ENCODE measurements at places on chromosomes 6 and 20. TPM values are rescaled to one million over a fixed set of nuclear protein-coding genes. Genes with fewer than 3 reads are reported as not detected.

GRCh38 chr6:11255610-11256009 lies 23.1 kb upstream of the NEDD9 start:
- DNase-seq, result no peak

DNA sequence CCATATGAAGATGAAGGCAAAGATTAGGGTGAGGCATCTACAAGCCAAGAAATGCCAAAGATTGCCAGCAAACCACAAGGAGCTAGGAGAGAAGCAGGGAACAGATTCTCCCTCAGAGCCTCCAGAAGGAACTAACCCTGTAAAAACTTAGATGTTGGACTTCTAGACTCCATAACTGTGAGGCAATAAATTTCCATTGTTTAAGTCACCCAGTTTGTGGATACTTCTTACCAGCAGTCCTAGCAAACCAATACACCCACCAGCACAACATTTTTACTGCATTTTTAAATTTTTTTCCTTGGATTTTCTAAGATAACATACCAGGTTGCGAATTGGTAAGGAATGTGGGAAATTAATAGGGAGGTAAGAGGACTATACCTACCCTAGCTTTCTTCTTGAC lies 47.8 kb upstream of the EYA4 start:
- DNase-seq, result no peak

DNA sequence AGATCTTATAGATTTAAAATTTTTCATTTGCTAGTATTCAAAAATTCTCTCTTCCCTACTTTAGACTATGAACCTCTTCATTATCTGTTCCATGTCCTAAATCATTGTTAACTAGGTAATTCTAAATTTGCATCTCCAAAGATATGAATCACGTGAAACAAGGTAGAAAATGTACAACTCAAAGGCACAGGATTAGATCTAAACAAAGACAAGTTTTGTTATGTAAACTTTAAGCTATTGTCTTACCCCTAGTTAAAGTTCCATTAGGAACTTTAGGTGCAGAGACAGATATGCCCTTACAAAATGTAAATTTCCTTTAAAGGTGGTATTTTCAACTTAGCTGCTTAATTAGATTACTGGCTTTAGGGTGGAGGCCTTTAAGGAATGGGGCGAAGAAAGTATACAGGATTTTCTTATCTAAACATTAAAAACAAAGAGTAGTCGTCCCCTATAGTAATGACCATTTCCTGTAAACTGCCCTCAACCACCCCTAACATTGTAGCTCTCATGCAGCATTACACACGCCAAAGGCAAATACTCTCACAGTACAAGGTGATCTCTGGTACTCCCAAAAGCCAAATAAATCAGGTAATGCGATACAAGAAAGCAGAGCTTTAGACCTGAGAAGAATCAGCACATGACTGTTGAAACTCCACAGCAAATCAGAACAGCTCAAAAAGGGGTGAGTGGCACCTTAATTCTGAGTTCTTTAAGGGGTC lies 57.4 kb upstream of the MRAP2 start:
- no peak for DNase-seq

- DNase-seq, result no peak
Measured at GRCh38 chr20:32278199-32278643, 770 bp downstream of the KIF3B start.

GRCh38 chr6:170231293-170232185 lies 59.3 kb downstream of the DLL1 start:
- no peak for DNase-seq

DNA sequence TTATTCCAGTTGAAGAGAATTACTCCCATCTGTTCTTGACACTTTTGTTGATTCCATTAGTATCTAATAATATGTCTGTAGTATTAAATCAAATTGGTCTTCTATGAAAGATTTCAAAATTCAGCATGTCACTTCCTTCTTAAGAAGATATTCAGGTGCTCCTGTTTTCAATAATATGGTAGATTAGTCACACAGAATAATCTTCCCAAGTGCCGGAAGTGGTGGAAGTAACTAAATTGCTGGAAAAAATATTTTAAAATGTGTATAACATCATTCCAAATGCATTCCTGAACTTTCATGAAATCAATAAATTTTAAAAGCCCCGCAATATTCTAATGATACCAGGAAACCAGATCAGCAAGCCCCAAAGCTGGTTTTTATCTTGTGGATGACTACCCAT lies 281.3 kb downstream of the EPM2A start:
- DNase-seq, result no peak

DNA sequence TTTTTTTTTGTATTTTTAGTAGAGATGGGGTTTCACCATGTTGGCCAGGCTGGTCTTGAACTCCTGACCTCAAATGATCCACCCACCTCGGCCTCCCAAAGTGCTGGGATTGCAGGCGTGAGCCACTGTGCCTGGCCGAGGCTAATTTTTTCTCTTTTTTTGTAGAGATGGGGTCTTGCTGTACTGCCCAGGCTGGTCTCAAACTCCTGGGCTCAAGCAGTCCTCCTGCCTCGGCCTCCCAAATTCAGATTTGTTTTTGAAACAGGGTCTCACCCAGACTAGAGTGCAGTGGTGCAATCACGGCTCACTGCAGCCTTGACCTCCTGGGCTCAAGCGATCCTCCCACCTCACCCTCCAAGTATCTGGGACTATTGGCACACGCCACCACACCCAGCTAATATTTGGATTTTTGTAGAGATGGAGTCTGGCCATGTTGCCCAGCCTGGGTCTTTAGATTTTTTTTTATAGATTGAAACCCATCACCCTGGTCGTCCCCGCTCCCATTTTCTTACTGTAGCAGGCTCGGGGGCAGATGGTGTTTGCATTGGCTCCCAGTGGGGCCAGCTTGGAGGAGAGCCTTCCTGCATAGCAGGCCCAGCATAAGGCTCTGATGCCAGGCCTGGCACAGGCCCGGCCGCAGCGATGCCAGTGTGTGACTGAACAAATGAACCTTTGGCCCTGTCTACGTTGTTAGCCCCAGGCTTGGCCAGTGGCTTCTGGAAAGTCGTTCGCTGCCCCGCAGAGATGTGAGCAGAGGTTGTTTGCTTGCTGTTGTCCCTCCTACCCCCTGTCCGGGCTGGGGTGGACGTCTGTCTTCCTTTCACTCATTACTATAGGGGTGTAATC lies 4.3 kb upstream of the MTG2 start:
- DNase-seq, result no peak

GRCh38 chr6:170233286-170234205 lies 57.3 kb downstream of the DLL1 start:
- no peak for DNase-seq

DNA sequence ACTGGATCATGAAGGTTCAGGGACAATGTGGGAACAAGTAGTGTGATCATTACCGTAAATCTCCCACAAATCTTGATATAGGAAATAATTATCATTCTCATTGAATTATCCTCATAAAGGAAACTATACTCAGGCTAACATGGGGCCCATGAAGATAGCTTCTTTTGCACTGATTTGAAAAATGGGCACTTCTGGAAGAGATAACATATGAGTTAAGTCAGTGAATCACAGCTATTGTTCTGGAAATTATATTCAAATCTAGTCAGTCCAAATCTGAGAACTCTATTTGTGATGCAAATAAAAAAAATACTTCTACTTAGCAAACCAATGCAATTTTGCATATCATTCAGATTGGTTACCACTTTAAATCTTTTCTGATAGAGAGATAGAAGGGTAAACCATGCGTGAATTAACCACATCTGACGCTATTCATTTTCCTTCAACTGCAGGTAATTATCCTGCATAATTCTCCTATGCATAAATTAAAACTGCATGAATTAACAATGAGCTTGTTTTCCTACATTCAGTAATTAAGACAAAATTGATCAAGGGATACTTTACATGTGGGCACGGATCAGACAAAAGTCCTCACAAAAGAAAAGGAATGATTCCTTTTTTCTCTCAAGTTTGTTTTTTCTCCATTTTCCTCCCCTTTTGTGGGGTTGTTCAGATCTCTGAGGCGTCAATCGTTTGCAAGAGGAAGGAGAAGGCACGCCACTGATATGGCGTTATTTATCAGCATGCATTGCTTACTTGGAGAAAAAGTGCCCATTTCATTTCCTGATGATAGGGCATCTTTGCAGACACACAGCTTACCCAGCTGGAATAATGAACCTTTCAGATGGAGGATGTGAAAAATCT lies 36.4 kb downstream of the RIPOR2 start:
- no peak for DNase-seq

DNA sequence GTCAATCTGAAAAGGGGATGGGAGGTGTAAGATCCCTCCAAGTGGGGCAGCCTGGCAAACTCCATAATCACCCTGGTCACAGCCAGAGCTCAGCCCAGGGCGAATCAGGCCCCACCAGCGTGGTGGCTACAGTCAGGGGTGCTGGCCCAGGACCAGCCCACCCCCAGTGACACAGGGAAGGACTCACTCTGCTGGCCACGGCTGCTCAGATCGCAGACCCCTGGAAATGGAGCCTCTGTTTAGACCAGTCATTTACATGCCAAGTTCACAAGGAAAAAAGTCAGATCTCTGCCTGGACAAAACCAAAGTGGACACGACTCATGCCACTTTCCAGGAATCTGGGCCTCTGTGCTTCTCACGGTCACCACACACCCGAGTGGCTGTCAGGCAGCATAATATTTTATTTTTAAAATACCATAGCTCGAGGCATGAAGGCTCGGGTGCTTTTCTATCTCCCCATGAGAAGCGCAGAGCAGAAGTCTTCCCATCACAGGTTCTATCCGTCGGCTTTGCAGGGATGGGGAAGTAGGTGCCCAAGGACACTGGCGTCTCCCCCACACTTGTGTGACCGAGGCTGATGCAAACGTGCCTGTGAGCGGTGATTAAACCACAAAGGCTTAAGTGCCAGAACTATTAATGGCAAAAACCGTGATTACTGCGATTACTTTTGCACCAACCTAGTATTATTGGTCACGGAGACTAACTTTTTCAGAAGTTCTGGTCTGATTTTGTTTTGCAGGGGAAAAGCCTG lies 13.0 kb downstream of the PXDC1 start:
- DNase-seq, result no peak

DNA sequence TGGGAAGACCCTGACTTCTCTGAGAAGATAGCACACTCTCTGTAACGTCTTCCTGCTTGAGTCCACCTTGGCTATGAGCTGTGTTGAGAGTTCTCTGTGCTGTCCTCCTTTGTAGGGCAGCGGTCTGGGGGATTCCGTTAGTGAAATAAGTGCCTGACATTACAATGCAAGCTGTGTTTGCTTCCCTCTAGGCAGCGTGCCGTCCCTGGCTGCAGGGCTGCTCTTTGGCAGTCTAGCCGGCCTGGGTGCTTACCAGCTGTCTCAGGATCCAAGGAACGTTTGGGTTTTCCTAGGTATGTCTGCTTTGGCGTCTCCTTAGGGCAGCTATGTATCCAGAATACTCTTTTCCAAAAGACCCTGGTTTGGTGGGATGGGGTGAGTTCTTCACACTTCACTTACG lies 2.8 kb downstream of the TMEM14C start:
- DNase-seq, result no peak

DNA sequence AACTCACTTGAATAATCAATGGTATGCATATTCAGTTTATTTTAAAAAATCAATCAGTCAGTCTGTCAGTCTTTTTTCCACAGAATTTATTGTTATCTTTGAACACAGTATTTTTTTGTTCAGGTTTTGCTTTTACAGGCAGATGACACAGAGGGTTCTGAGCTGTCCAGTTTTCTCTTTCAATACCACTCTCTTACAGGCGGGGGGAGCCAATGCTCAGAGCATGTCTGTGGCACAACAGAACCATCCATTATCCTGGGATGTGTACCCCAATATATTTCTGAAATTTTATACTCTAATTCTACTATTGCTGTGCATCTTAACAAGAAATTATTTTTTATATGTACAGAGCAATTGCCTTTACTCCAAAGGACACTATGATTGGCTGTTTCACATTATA lies 21.2 kb downstream of the ROS1 start:
- DNase-seq, result no peak

GRCh38 chr6:163418311-163419029 lies 4.0 kb downstream of the QKI start:
- no peak for DNase-seq

DNA sequence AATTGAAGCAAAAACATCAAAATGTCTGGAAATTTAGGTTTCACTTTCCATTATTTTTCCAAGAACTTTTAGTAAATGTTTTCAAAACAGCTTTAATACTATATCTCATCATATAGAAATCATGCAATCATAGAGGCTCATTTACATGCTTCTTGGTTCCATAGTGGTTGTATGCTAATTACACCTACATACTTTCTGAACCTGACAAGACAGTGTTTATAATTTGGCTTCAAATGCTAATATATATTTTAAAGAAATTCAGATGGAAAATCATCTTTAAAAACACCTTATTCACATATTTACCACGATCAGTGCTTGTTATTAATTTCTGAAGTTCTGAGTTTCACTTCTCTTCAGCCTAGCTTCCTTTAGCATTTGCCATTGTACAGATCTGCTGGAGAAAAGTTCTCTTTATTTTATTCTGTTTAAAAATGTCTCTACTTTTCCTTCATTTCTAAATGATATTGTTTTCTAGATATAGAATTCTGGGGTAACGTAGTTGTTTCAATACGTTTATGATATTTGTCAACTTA lies 89.9 kb downstream of the PLCB1 start:
- DNase-seq, result no peak

DNA sequence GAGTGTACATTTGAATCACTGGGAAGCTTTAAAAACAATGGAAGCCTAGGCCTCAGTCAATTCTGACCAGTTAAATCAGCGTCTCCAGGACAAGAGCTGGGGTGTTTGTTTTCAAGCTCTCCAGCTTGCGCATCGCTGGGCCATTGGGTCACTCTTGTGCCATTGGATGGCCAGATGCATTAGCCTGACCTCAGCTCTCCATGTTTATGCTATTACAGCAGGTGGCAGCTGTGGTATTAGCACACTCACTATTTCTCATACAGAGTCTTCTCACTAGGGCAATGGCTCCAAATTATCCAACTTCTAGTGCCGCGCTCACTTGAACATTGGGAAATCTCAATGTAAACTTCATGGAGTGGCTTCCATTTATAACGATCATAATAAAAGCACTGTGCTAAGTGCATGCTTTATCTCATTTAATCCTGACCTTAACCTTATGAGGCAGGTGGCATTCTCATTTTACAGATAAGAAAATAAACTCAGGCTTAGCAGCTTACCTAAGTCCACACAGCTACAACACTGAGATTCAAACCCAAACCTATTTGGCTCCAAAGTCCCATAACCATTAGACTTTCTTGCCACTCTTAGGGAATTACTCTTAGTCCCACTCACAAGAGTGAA lies 108.8 kb downstream of the PPP1R14C start:
- no peak for DNase-seq

The MYLK4 gene
- 0.28 TPM for total RNA-seq

The SYNCRIP gene
- total RNA-seq, result 189 TPM

The C6orf58 gene
- total RNA-seq, result not detected
